ENCODE measurements at places on chromosomes 16 and 17.

DNA sequence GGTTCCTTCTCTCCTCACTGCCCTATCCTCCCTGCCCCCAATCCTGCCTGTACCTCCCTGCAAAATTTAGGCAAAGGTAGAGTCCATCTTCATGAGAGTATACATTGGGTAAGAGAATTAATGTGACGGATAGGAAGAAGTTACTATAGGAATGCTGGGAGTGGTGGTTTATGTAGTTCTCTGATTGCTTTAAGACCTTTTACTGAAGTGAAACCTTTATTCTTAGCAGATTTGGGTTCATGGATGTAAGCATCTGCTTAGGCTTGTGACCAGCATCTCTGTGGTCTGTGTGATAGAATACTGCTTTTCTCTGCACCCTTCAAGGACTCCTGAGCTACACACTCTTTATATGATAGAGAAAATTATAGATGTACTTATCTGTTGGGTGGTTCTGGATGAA is 127.3 kb downstream of the PRKCA start:
- DNase-seq = no peak

DNA sequence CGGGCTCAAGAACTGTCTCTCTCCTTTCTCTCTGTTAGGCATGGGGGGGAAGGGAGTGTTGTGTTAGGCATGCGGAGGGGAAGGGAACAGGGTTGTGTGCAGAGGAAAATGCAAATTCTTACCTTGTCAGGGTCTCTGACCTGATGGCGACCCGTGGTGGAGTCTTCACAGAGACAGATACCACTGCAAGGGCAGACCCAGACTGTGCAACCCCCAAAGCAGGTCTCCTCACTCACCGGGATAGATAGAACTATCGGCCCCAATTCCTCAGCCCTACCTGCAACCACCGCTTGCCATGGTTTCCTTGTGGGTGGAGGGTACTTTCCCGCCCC is 9.6 kb upstream of the MPP2 start:
- DNase-seq = no peak

- DNase-seq = no peak
Measured at GRCh38 chr17:59149051-59149450, 5.9 kb downstream of the SKA2 start.

DNA sequence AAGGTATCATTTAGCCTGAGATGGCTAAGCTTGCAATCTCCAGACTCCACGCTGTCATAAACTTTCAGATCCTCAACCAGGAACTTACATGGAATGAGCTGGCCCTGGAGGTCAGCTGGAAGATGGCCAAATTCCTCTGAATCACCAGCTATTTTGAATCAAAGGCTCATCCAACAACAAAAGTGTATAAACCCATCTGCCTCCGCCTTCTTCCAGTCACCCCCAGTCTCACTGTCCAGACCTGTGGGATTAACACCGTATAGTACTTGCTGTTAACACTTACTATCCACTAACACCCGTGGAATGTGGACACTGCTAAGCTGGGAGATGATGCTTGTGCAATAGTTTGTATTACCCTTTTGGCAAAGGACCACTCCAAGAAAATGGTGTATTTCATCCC is 1.9 kb upstream of the LCMT1 start:
- no peak for DNase-seq

GRCh38 chr16:12753203-12754023 is 50.3 kb downstream of the CPPED1 start:
- no peak for DNase-seq

- no peak for DNase-seq
Measured at GRCh38 chr17:395179-395578, 42.6 kb upstream of the RPH3AL start.

- DNase-seq = no peak
Measured at GRCh38 chr16:51312363-51313150, 161.5 kb upstream of the SALL1 start.

DNA sequence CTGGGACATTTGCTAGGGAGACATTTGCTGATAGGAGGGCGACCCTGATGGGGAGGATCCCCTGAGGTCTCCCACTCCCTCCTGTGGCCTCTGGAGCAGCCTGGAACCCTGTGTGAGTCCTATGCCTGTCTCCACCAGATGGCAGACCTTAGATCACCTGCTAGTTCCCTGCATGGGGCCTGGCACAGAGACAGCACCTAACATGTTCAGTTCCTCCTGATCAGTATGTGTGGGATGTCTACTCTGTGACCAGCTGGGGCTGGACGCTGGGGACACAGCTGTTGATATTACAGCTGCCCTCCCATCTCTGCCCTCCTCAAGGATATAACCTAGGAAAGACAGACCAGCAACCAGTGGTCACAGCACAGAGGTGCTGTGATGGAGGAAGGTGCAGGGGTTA is 1.1 kb upstream of the ADCY7 start:
- DNase-seq = peak; percentile 18

GRCh38 chr17:19260958-19261357 is 23.8 kb downstream of the EPN2 start:
- no peak for DNase-seq

DNA sequence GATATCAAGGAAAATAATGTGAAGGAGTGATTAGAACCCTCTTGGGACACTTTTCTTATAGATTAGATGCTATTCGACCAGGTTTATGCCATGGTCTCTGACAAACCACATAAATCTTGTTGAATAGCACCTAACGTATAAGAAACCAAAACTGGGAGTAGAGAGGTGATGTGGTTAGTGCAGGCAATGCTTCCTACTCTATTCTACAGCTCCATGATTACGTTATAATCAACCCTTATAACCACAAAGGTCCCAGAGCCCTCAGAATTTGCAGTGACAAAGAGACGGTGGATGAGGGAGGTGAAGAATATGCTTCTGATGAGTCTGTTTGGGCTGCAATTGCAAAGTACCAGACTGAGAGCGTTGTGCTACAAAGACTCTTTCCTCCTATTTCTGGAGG is 78.4 kb downstream of the ARHGAP44 start:
- DNase-seq = no peak

GRCh38 chr17:66525338-66525737 is 222.9 kb downstream of the PRKCA start:
- DNase-seq = no peak

DNA sequence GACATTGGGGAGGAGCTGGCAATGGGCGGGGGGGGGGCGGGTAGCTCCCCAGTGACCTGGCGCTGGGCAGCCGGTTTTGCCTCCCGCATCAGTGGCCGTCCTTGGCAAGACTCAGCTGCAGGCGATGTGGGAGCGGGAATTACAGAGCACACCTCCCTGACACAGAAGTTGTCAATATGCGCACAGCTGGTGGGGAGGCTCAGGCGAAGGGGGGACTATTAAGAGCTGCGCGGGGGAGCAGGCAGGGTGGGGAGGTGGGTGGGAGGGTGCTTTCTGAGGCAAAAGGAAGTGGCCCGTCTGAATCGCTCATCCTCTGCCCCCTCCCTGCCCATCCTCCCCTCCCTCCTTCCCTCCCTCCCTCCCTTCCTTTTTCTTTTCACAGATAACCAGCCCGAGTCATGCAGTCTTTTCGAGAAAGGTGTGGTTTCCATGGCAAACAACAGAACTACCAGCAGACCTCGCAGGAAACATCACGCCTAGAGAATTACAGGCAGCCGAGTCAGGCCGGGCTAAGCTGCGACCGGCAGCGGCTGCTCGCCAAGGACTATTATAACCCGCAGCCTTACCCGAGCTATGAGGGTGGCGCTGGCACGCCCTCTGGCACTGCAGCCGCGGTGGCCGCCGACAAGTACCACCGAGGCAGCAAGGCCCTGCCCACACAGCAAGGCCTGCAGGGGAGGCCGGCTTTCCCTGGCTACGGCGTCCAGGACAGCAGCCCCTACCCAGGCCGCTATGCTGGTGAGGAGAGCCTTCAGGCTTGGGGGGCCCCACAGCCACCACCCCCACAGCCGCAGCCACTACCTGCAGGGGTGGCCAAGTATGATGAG is 44.0 kb downstream of the SREBF1 start:
- no peak for DNase-seq

DNA sequence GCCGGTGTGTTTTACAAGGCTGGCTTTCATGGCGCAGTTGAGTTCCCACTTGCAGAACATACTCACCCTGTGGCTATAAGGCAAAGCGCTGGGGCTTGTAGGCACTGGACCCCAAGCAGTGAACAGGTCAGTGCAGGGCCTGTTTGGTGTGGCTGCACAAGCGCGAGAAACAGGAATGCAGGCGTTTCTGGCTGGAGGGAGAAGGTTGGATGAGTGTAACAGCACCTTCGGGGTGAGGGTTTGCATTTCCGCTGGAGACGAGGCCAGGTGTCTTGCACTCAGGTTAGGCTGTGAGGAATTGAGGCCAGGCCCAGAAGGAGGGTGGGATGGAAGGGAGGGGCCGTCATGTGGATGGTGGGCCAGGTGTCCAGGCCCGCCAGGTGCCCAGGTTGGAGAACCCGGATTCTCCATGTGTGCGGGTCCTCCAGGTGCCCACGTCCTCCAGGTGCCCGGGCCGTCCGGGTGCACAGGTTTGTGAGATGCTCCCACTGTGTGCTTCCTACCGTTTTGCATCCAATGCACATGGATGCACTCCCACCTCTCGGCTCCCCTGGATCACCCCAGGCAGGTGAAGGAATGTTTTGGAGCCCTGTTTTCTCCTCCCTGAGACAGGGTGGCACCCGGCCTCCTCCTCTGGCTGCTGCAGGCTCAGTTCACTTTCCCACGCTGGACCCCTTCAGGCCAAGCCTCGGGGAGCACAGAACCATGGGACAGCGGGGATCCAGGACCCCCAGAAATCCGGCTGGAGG is 46.0 kb downstream of the SLC7A5 start:
- DNase-seq = no peak

DNA sequence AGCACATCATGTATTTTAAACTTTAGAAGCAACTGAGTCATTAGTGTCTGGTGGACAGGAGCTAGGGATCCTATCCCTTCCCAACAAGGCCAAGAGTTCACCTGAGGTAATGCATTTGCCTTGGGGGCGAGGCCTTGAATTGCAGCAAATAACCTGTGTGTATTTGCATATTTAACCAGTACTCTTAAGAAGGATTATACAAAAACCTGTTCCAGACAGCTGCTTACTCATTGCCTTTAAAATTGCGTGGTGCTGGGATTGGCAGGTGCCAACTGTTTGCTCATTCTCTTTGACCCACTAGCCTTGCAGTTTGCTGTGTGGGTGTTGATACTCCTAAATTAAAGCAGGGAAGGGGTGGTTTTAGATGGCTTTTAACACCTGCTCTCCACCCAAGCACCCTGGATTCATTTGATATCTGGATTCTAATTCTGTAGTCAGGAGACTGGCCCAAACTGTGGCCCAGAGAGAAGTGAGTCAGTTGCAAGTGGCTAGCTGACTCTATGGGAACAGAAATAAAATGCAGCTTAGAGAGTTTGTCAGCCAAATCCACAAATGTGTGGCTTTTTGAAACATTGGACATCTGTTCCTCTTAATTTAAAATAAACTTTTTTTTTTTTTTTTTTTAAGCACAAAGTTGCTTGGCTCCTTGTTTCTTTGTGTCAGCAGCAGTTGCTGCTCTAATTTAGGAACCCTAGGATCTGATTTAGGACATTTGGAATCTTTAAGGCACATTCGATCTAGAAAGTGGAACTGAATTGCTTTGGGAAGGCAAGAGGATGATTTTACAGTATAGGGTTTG is 46.9 kb downstream of the TUBD1 start:
- DNase-seq = peak; percentile 9

DNA sequence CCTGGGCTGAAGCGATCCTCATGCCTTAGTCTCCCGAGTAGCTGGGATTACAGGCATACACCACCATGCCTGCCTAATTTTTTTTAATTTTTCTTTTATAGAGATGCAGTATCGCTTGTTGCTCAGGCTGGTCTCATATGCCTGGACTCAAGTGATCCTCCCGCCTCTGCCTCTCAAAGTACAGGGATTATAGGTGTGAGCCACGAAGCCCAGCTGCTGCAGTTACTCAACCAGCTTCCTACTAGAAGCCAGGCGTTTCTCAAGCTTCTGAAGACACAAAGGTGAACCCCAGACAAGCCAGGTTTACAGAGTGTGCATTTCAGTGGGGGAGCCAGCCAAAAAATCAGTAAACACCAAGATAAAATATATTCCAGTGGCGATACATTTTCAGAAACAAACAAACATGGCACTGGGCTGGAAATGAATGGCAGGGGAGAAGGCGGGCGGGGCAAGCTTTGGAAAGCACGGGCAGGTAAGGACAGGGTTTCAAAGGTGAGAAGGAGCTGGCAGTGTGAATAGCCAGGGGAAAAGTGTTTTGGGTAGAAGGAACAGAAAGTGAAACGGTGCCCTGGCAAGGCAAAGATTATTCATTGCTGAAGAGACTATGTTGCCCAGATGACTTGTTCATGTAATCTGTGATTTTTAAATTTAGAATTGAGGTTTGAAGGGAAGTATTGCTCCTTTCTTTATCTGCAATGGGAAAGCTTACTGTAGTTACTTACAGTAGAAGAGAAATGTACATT is 471.1 kb downstream of the WWOX start:
- DNase-seq = no peak

GRCh38 chr17:52235516-52235915 is 77.0 kb upstream of the CA10 start:
- DNase-seq = no peak

DNA sequence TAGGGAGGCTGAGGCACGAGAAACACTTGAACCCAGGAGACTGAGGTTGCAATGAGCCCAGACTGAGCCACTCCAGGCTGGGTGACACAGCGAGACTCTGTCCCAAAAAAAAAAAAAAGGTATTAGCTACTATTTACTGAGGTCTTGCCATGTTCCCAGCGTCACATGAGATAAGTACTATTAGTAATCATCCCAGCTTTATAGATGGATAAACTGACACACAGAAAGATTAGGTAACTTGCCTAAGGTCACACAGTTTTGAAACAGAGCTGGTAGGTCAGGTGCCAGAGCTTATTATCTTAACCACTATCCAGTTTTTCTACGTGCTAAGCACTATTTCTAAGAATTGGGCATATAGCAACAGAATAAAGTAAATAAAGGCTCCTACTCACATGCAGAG is 51.6 kb downstream of the TEX14 start:
- DNase-seq = no peak

DNA sequence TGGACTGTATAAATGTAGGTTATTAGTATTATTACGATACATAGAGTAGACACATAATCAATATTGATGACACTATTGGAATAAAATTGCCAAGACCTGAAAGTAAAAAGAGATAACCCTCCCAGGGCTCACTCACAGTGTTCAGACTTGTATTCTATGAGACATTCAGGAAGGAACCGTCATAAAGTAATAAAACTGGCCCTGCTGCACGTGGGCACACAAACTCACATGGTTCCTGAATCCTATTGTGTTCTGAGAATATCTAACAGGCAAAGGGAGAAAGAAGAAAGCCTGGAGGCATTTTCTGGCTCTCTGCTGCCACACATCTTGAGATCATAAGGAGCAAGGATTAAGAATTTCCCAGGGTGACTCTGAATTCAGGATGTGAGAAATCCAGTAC is 575.9 kb downstream of the HS3ST4 start:
- no peak for DNase-seq

DNA sequence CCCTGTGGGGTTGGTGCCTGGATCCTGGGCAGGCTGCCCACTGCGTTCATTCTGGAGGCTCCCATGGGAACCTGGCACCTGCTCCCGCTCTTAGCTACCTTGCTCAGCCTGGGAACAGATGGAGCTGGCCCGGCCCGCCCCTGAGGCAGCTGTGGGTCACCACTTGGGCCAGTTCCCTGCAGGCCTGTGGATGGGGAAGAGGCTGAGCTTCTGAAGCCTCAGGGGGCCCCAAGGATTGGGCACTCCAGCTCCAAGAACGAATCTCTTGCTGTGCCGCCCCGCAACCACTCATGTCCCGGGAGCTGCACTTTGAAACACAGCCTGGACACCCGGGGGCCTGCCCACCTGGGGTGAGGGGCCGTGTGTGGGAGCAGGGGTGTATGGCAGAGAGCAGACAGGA is 37.7 kb downstream of the BAHCC1 start:
- DNase-seq = no peak
